ENCODE measurements at places on chromosomes 1 and 21. TPM values are rescaled to one million over a fixed set of nuclear protein-coding genes. Genes with fewer than 3 reads are reported as not detected.

GRCh38 chr21:45640001-45640887 is 3.3 kb upstream of the PCBP3 start:
- peak; percentile 77 for DNase-seq

GRCh38 chr1:194723067-194723466 is 1536.7 kb upstream of the B3GALT2 start:
- DNase-seq: no peak

- DNase-seq: no peak
Measured at GRCh38 chr1:87404296-87404695, 75.6 kb downstream of the LMO4 start.

DNA sequence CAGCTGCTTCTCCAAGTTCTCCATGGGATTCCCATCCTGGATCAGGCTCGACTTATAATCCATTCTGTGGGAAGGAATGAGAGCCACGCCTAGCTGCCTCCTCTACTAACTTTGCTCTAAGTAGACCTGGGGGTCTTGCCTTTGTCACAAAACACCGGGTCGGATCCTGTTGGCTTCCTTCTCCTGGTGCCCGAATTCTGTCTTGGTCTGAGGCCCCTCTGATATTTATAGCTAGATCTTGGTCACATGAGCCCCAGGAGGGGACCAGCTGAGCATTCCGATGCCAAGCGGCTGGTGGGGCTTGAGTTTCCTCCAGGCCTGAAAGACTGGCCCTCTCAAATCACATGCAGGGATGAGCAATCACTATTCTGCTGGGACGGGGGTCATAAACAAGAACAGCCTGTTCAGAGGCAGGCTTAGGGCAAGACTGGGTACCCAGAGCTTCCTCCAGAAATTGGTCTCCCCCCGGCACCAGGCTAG is at the start of gene TRIM63:
Gene TRIM63, minus strand, starts transcription at position 199 of the 480 bp plus-strand sequence. Its CDS starts 136 bp downstream, at position 63.
- peak; percentile 75 for DNase-seq

DNA sequence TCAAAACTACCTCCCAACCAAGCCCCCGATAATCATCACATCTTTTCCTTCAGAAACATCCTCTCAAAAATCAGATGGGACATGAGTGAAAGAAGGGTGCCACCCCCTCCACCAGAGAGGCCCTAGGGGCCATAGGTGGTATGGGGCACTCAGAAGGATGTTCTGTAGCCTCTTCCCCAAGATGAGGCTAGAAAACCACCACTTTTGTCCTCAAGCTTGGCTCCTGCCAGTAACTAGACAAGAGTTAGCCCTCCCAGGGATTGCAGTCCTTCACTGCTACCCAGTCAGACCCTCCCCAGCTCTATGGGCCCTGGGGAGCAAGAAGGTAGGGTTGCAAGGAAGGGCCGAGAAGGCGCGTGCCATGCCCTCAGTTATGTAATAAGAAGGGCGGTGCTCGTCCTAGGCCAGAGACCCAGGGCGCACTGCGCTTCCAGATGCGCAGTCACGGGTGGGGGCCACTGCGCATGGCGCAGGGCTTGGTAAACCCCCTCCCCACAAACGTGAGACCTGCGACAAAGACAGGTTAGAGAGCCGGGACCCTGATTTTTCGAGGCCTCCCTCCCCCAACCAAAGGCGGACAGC is 69.7 kb downstream of the CD46 start:
- DNase-seq: no peak

Gene ITLN1
- total RNA-seq: not detected

Measured in osteoblast (primary cell).